ENCODE measurements at places on chromosomes 5 and 9.

DNA sequence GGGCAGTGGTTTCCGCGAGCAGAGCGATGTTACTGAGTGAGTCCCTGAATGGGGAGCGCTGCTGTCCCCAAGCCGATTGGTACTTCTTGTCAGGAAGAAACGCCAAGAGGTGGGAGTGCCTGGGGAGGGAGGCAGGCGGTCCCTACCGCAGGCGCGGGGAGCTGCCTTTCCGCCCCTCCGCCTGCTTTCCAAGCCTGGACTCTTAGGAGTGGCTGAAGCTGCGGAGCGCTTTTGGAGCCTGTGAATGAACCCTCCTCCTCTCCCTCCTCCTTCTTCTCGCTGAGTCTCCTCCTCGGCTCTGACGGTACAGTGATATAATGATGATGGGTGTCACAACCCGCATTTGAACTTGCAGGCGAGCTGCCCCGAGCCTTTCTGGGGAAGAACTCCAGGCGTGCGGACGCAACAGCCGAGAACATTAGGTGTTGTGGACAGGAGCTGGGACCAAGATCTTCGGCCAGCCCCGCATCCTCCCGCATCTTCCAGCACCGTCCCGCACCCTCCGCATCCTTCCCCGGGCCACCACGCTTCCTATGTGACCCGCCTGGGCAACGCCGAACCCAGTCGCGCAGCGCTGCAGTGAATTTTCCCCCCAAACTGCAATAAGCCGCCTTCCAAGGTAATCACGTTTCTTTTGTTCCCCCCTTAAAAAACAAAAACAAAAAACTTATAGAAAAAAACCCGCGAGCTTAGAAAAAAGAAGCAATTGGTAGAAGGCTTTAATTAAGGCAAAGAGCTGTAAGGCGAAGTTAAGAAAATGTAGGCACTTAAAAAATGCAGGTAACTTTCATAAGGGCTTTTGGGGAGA, at the start of gene VCAN:
TSS of gene VCAN (plus strand) at position 340 of the 808 bp plus-strand sequence. CDS start 11,775 bp downstream, outside the sequence.
- DNase-seq = no peak

- DNase-seq = no peak
Observed at GRCh38 chr9:29999645-30000044, 2384.8 kb upstream of the ACO1 start.

DNA sequence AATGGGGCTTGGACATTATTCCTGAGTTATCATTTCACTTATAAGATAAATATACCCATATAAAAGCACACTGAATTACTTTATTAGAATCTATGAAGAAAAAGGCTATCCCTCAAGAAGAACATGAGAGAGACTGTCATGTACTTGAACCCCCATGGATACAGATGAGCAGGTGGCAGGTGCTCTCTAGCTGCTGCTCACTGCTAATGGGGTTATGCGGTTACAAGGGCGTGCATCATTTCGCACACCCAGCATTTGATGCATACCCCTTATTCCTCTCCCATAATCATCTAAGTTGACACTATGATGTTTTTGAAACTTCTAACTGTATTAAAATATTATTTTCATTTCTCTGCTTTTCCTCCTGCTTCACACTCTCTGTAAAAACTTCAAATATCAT, 16.4 kb downstream of the ITK start:
- no peak for DNase-seq

GRCh38 chr5:135137146-135137915, 103.3 kb upstream of the PITX1 start:
- no peak for DNase-seq

DNA sequence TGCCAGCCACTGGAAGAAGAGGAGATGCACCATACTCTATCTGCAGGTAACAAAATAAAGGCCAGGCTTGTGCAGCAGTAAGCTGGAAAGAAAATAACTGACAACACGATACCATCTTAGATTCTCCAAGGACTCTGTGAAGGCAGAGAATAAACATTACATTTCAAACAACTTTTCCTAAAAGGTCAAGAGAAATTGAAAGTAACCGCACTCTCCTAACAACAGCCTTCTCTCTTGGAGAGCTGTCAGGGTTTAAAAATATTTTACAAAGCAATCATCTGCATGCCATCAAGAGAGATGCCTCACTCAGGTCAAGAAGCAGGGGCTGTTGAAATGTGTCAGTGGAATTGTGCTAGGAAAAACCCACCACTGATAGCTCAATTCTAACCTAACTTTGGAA, 13.5 kb upstream of the TTLL11 start:
- DNase-seq = no peak

DNA sequence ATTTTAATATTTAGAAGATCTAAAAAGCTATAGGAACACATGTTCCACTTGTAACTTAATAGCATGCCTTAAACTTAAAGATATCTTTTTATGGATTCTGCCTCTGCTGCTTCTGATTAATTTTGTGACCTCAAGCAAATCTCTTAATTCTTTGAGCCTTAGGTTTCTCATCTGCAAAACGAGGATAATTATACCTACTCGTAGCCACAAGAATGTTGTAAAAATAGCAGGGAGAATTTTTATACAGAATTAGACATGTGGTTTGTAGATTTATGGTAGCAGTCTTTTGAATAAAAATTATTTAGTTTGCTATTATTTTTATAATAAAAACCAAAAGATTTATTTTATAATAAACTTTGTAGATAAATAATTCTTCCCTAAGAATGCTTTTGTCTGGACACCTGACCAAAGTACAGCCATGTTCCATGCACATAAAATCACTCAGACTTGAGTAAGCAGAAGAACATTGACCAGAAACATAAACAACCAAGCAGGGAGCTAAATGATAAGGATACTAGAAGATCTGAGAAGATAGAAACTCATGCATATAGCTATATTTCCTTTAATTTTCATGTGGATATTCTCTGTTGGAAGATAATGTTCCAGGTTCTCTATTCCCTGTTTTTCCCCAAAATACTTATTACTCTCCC, 18.5 kb downstream of the C9orf85 start:
- DNase-seq = no peak

DNA sequence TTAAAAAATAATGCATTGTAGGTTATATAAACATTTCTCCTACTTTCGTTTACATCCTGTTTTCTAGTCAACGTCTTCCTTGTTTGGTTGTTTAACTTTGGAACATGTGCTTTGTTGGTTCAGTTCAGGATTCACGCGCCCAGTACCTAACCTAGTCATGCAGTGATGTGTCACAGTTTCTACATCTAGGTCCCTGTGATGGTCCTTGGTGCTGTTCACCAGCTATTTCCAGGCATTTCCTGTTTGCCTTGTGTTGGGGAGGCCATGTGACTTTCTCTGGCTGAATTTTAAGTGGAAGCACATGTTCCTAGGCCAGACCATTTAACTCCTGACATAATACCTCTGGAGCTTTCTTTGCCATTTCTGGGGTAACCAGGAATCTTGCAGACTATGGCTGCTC, 292.3 kb downstream of the SMARCA2 start:
- no peak for DNase-seq

DNA sequence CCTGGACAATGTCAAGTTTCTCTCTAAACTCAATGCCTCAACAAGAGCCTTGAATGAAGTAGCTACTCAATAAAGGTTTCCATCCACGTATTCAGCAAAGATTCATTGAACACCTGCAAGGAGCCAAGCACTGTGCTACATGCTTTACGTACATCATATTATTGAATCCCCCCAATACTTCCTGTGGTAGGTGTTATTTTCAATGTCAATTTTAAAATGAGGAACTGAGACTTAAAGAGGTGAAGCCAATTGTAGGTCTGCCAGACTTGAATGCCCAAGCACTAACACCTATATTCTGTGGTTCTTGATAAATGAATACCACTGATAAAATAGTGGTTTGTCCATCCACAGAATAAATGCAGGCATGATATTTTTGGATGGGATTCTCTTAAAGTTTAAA, 162.3 kb downstream of the DRD1 start:
- no peak for DNase-seq

- DNase-seq = no peak
Observed at GRCh38 chr9:18608371-18608770, 134.4 kb downstream of the ADAMTSL1 start.

- no peak for DNase-seq
Observed at GRCh38 chr5:163439092-163439425, 1.7 kb downstream of the CCNG1 start.

DNA sequence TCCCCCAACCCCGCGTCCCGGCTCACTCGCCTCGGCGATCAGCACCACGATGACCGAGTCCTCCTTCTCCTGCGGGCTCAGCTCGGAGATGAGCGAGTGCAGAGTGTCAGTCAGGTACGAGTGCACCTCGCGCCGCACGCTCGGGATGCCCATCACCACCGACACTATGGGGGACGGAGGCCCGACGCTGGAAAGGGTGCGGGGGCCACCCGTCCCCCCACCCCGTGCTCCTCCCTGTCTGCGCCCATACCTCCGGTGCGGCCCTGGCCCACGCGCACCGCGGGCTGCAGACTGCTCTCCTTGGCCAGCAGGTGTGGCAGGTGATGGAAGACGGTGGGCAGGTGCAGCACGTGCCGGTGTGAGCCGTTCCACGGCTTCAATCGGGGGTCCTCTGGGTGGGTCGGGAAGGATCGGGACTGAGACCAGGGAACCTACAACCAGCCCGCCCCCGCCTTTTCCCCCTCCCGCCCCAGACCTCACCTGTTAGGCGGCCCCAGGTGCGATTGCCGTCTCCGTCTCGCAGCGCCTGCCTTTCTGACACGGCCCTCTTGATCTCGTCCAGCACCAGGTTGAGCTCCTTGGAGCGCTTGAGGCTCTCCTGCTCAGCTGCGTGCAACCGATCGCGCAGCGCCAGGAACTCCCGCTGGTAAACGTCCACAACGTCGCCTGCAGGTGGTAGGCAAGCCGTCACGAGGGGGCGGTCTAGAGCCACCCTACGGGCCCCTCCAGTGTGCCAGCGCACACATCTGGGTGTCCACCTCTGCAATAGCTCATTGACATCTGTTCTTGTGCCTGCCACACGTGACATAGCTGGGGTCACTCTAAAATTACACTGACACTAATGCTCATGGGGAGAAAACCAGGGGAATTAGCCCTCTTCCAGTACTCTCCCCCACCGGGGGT, 5.1 kb downstream of the MGAT4B start:
- DNase-seq = no peak

- no peak for DNase-seq
Observed at GRCh38 chr5:100562821-100563220, 27.6 kb downstream of the FAM174A start.

DNA sequence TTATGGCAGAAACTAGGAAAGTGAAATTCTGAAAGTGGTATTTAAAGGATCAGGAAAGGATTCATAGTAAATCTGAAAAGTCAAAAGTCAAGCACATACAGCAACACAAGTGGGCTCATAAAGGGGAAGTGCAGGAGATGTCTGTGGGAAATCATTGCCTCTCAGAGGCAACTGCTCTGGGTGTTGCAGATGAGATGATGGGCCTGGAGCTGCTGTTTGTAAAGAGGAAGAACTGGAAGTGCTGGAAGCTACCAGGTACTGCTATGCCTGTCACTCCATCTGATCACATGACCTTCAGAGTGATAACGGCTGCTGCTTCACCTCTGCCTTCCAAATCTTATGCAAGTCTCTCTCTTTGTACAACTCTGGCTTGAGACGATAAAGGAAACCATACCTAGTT, 55.9 kb downstream of the ADRB2 start:
- DNase-seq = no peak

- DNase-seq = no peak
Observed at GRCh38 chr5:136031711-136032110, 2.9 kb downstream of the TGFBI start.

DNA sequence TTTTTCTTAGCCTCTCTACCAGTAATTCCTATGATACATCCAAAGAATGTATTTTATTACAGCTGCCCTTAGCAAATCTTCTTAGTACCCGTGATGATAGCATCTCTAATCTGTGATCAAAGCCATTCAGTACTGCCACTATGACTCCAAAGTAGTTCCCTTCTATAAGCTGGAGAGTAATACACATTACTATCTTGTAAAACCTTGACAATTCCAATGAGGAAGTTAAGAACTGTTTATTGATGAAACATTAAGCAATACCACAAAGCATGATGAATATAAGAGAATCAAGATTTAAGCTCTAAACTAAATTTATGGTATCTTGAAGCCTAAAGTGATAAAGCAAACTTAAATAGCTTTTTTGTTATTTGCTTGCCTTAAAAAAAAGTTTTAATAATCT, 86.1 kb downstream of the SMIM23 start:
- DNase-seq = no peak

DNA sequence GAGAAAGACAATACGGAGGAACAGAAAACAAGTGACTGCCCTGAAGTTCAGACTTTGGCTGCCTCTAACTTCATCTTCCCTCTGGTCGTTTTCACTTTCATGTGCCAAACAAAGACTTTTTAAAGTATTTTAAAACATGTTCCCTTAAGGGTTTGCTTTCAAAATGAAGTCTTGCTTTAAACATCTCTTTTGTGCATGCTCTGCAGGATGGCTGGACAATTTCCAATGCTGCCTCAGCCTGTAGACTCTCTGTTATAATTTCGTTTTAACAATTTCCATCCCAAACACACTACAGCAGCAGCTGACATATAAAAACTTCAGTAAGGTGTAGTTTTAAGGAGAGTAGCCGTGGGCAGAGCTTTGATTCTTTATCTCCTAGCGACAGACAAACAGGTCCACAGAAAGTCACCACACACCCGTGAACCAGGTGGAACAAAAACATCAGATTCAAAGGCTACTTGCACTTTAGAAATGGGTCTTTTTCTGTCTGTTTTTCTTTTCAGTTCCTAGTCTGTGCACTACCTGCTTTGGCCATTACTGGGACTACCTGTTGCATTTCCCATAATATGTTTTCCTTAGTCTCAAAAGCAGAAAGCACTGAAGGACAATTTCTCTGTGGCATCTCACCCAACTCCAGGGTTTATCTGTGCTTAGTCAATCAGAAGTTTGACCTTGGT, 308.9 kb downstream of the DTWD2 start:
- DNase-seq = no peak

DNA sequence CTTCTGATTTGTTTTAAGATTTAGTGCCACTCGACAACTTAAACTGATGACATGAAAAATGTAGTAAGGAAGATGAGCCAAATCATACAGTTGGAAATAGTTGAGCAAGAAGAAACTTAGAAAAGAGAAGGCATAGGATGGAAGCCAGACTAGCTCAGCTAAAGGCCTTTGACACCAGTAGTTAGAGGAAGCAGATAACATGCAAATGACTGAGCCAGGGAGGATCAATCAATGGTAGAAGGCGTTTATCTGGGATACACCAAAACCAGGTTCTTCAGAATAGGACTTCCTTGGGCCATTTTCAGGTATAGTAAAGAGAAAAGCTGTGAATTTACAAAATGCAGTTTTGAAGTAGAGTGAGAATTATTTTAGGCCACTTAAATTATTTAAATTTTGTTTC, 3.2 kb downstream of the TDRD7 start:
- DNase-seq = no peak

- no peak for DNase-seq
Observed at GRCh38 chr5:101532430-101532829, 629.3 kb upstream of the ST8SIA4 start.

DNA sequence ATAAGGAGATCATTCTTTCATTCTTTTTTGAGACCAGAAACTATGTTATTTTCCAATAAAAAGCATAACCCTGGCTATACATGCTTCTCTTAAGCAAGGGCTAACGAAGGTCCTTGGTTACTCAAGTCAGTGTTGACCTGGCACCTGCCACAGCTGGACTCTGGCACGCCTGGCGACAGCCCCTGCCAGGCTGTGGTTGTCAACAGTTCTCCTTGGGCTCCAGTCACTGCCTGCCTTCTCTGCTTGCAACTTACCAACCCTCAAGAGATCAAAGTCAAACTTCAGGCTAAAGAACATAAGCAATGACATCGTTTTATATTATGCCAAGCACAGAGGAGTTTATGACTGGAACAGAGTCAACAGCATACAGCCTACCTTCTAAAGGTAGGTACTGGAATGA, 61.4 kb upstream of the TBC1D9B start:
- DNase-seq = no peak

GRCh38 chr9:95605816-95606488, 89.2 kb upstream of the PTCH1 start:
- peak; percentile 38 for DNase-seq

- DNase-seq = no peak
Observed at GRCh38 chr9:38359689-38360385, 32.7 kb upstream of the ALDH1B1 start.
